ENCODE measurements at places on chromosomes 12 and 14. TPM values are rescaled to one million over a fixed set of nuclear protein-coding genes. Genes with fewer than 3 reads are reported as not detected.

DNA sequence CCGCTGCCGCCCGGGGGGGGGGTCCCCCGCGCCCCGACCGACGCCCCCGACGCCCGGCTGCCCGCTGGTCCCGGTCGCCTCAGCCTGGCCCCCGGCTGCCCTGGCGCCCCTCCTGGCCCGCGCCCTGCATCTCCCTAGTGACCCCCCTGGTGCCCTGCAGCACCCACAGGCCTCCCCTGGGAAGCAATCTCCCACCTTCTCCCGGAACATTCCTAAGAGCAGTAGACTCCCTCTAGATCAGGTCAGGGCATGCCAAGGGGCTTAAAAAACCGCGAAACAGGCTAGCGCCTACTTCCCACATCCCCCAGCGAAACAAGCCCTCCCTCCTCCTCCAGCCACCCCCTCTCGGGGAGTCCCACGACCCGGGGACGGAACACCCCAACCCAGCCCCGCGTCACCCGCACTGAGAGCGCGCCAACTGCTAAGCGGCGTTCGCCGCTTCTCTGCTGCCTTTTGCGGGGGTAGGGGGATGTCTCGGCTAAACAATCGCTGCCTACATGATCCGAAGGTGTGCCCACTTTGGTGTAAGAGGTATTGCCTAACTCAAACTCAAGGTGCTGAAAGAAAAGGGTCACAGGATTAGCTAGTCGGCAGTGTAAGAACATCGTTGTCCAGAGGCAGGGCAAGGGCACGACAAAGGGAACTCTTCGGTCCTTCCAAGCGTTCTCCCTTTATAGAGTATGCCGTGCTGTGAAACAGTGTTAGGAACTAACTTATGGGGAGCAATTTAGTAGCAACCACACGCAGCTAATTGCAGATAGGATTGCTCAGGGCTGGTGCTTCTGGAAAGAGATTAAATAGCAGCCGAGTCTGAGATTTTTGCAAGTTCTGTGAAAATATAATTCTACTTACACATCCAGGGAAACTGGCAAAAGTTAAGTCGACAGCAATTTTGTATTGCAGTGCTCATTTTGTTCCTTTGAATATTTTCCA, 619 bp upstream of the NTN4 start:
- peak overlapping the region; percentile 55 for H3K4me3 ChIP-seq
- peak; percentile 57 for DNase-seq
- H3K27me3 ChIP-seq, result peaks cover 86% of the 10 kb centered on the region

DNA sequence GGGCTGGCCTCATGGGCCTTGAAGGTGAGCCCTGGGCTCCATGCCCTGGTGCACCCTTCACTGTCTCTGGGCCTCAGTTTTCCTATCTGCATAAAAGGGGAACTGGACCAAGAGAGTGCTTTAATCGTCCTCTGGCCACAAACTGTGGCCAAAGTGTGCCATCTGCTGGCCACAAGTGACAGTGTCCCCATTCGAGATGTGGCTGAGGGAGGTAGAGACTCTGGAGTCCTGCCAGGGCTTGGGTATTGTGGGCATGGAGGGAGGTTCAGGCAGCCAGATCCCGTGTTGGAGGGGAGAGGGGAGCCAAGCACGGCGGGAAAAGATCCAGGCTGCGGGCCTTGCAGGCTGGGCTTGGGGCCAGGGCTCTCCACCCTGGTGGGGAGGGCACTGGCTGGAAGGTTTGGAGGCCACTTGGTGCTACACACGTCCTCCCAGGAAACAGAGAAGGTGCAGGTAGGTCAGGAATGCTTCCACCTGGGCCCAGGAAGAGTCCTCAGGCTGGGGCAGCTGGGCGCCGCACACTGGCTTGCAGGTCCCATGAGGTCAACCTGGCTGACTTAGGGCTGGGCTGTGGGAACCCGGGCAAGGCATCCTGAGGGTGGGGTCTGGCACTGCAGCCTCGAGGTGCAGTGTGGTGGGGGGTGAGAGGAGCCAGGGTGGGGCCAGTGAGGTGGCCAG, 7.3 kb upstream of the KIF26A start:
- H3K27ac ChIP-seq, result no peak overlapping the region
- peaks cover 15% of the 10 kb centered on the region for H3K4me1 ChIP-seq
- DNase-seq, result peak; percentile 65
- peaks cover 32% of the 10 kb centered on the region for H3K27me3 ChIP-seq
- no peak overlapping the region for H3K4me3 ChIP-seq

- H3K27ac ChIP-seq, result no peak overlapping the region
- H3K36me3 ChIP-seq, result no peaks in the 10 kb centered on the region
- no peak overlapping the region for H3K4me3 ChIP-seq
- no peak for DNase-seq
- H3K4me1 ChIP-seq, result no peaks in the 10 kb centered on the region
- H3K27me3 ChIP-seq, result no peaks in the 10 kb centered on the region
Observed at GRCh38 chr12:70845268-70845667, 75.3 kb downstream of the PTPRR start.

- H3K4me1 ChIP-seq, result peaks cover 37% of the 10 kb centered on the region
- no peaks in the 10 kb centered on the region for H3K27me3 ChIP-seq
- no peaks in the 10 kb centered on the region for H3K36me3 ChIP-seq
Observed at GRCh38 chr12:62724947-62725451, 210.0 kb downstream of the PPM1H start.

DNA sequence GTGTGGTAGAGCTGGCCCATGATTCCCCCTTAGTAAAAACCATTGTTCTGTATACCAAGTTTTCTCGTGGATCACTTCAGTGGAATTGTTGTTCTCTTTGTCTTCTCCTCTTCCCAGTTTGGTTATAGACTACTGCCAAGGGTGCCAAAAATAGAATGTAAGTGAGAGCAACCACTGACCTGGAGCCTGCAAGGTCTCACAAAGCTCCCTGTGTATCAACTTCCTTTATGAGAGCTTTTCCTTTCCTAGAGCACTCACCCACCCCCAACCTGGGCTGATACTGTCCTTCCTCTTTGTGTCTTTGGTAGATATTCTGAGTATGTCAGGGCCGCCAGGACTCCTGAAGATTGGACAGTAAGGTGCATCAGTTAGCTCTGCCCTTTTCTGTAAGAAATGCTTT, 101.0 kb downstream of the SCN8A start:
- no peak for DNase-seq
- H3K27me3 ChIP-seq, result no peaks in the 10 kb centered on the region
- no peaks in the 10 kb centered on the region for H3K4me1 ChIP-seq
- no peak overlapping the region for H3K27ac ChIP-seq
- H3K36me3 ChIP-seq, result no peaks in the 10 kb centered on the region

- H3K27ac ChIP-seq, result no peak overlapping the region
- peak; percentile 36 for DNase-seq
- H3K27me3 ChIP-seq, result no peaks in the 10 kb centered on the region
- H3K4me3 ChIP-seq, result no peak overlapping the region
Observed at GRCh38 chr12:100737168-100737567, 57.4 kb upstream of the ANO4 start.

- no peak overlapping the region for H3K4me3 ChIP-seq
- no peak for DNase-seq
- H3K36me3 ChIP-seq, result no peaks in the 10 kb centered on the region
- no peak overlapping the region for H3K27ac ChIP-seq
- no peaks in the 10 kb centered on the region for H3K27me3 ChIP-seq
Observed at GRCh38 chr12:69931569-69931968, 106.5 kb downstream of the MYRFL start.

DNA sequence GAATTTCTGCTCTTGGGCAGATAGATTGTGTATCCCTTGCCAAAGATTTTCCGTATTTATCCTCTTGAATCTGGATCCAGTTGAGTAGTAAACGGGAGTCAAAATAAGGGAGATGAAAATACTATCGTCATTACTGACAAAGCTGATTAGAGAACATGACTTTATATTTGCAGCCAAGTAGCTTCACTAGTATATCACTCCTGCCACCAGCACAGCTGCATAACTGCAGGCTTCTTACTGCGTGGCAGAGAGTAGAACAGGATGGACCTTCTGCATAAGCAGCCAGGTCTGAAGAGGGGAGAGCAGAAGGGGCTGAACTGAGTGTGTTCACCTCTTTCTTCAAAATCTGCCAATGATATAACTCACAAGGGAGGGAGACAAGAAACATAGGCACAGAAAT, 283.7 kb downstream of the FBXL14 start:
- no peak for DNase-seq
- H3K27ac ChIP-seq, result no peak overlapping the region
- H3K4me3 ChIP-seq, result no peak overlapping the region
- H3K27me3 ChIP-seq, result no peaks in the 10 kb centered on the region
- H3K36me3 ChIP-seq, result no peaks in the 10 kb centered on the region

DNA sequence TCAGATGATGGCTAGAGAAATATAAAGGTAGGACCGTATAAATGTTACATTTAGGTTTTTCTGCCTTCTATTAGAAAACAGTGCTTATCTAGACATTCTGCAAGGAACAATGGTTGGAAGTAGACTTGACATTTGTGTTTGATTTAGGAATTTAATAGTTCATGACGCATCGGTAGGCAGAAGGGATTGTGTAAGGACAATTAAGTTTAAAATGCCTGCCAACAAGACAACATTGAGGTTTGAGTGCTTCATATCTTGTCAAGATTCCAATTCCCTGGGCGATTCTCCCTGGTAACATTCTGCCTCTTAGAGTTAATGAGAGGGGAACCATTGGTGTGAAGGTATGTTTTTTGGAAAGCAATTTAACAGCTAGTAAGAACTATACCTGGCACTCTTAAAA, 186.8 kb upstream of the RBM19 start:
- no peaks in the 10 kb centered on the region for H3K4me1 ChIP-seq
- no peak for DNase-seq
- no peak overlapping the region for H3K4me3 ChIP-seq
- no peak overlapping the region for H3K27ac ChIP-seq
- H3K36me3 ChIP-seq, result no peaks in the 10 kb centered on the region
- H3K27me3 ChIP-seq, result peaks cover 52% of the 10 kb centered on the region

- no peaks in the 10 kb centered on the region for H3K36me3 ChIP-seq
- no peak overlapping the region for H3K27ac ChIP-seq
- H3K4me3 ChIP-seq, result no peak overlapping the region
- H3K4me1 ChIP-seq, result no peaks in the 10 kb centered on the region
- no peak for DNase-seq
- no peaks in the 10 kb centered on the region for H3K27me3 ChIP-seq
Observed at GRCh38 chr12:31951939-31952338, 7.3 kb upstream of the RESF1 start.

- no peak overlapping the region for H3K4me3 ChIP-seq
- no peak for DNase-seq
- no peak overlapping the region for H3K27ac ChIP-seq
Observed at GRCh38 chr12:66321435-66321834, 19.1 kb downstream of the HELB start.

DNA sequence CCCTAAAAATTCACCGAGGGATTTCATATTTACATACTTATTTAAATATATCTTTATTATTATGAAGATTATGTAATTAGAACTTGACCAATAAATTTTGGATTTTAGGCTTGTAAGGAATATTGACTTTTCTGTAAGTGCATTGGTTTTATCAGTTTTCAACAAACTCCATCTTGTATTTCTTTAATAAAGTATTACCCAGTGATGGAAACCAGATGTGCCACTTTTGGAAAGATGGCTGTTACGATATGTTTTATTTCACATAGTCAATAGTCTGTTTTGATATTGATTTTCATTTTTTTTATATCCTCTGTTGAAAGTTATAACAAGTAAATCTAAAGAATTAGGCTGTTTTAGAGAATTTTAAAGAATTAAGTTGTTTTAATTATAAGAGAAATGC, 1.8 kb downstream of the MON2 start:
- H3K27me3 ChIP-seq, result no peaks in the 10 kb centered on the region
- H3K27ac ChIP-seq, result no peak overlapping the region
- H3K36me3 ChIP-seq, result no peaks in the 10 kb centered on the region
- H3K4me1 ChIP-seq, result peaks cover 24% of the 10 kb centered on the region

GRCh38 chr14:77980475-77981321, 180.8 kb downstream of the ADCK1 start:
- H3K4me3 ChIP-seq, result peak overlapping the region; percentile 52
- peak; percentile 47 for DNase-seq
- H3K27ac ChIP-seq, result no peak overlapping the region
- H3K27me3 ChIP-seq, result peaks cover 22% of the 10 kb centered on the region
- H3K4me1 ChIP-seq, result peaks cover 13% of the 10 kb centered on the region

- no peak overlapping the region for H3K27ac ChIP-seq
- H3K36me3 ChIP-seq, result no peaks in the 10 kb centered on the region
- no peak for DNase-seq
- no peaks in the 10 kb centered on the region for H3K27me3 ChIP-seq
- peaks cover 13% of the 10 kb centered on the region for H3K4me1 ChIP-seq
Observed at GRCh38 chr12:48629541-48629940, 52.5 kb downstream of the KANSL2 start.

GRCh38 chr12:124884587-124885438, 21.1 kb upstream of the SCARB1 start:
- no peak overlapping the region for H3K4me3 ChIP-seq
- peaks cover 5% of the 10 kb centered on the region for H3K4me1 ChIP-seq
- H3K36me3 ChIP-seq, result no peaks in the 10 kb centered on the region
- H3K27me3 ChIP-seq, result no peaks in the 10 kb centered on the region

- H3K4me1 ChIP-seq, result peaks cover 16% of the 10 kb centered on the region
- no peak overlapping the region for H3K4me3 ChIP-seq
- peaks cover 63% of the 10 kb centered on the region for H3K27me3 ChIP-seq
- no peak overlapping the region for H3K27ac ChIP-seq
- H3K36me3 ChIP-seq, result no peaks in the 10 kb centered on the region
Observed at GRCh38 chr14:105089746-105090492, 24.7 kb upstream of the GPR132 start.

DNA sequence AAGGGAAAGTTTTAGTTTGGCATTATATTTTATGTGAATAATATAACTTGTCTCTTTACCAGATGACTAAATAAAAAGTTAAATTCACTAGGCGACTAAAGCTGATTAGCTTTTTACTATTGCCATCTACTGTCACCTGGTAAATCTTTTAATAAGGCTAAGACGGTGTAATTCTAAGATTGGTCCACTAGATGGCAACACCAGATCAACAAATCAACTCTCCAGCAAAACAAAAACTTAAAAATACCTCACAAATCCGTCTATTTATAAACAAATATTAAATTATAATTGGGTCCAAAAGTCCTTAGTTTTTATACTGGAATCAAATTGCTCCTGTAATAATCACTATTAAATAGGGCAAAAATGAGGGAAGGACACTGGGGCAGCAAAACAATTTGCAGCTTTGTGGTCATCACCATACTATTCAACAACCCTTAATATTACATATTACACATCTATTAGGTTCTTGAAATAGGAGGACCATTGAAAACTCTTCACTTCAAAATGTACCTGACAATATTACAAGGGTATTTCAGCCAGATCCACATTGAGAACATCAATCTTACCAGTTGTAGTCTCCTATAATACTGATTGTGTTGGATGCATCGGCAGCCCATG, 47.9 kb downstream of the GALC start:
- H3K4me3 ChIP-seq, result no peak overlapping the region
- no peak overlapping the region for H3K27ac ChIP-seq
- H3K4me1 ChIP-seq, result no peaks in the 10 kb centered on the region
- H3K36me3 ChIP-seq, result no peaks in the 10 kb centered on the region
- H3K27me3 ChIP-seq, result no peaks in the 10 kb centered on the region

The GALNT16 gene
- 7.0 TPM for total RNA-seq

The OAS2 gene
- total RNA-seq, result 0.12 TPM

The MSI1 gene
- total RNA-seq, result 40.2 TPM

The SLC8A3 gene
- 0.71 TPM for total RNA-seq

The SLC10A1 gene
- total RNA-seq, result not detected

The ADCK1 gene
- total RNA-seq, result 1.6 TPM

The C12orf50 gene
- total RNA-seq, result not detected

The VRTN gene
- total RNA-seq, result 18.6 TPM

The DHRS2 gene
- total RNA-seq, result 2.8 TPM

The VWF gene
- total RNA-seq, result 8.0 TPM

Data from neural progenitor cell (in vitro differentiated cells).